ENCODE measurements at places on chromosomes 2 and 18. TPM values are rescaled to one million over a fixed set of nuclear protein-coding genes. Genes with fewer than 3 reads are reported as not detected.

GRCh38 chr18:43634994-43635393, 357.7 kb upstream of the SYT4 start:
- DNase-seq, result no peak

- peak; percentile 65 for DNase-seq
Observed at GRCh38 chr2:215269397-215270117, 42.3 kb upstream of the ATIC start.

- DNase-seq, result no peak
Observed at GRCh38 chr18:48694295-48694694, 155.5 kb downstream of the CTIF start.

DNA sequence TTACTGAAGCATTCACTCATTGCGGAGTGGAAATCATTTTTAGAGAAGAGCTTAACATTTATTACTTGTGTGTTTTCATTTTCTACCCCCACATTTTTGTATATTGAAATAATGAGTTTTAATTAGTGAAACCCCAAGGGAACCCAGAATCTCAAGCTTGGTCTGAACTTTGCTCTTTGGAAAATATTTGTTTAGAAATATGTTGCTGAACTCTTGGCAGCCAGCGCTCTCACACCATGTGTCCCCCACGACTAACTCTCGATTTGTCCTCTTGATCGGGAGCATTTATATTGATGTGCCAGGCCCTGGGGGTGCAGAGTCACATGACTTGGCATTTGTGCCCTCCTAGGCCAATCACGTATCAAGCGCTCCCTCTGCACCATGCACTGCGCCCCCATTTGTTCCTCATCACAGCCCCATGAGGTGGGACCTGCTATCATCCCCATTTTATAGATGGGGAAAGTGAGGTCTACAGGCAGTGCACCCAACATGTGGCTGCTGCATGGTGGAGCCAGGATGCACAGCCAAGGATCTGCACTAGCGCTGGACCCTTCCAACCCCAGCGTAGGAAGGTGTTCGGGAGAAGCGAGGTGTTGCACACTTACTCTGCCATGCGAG, 149.7 kb downstream of the NCK2 start:
- DNase-seq, result no peak

GRCh38 chr2:139403948-139404347, 623.8 kb upstream of the NXPH2 start:
- DNase-seq, result no peak

DNA sequence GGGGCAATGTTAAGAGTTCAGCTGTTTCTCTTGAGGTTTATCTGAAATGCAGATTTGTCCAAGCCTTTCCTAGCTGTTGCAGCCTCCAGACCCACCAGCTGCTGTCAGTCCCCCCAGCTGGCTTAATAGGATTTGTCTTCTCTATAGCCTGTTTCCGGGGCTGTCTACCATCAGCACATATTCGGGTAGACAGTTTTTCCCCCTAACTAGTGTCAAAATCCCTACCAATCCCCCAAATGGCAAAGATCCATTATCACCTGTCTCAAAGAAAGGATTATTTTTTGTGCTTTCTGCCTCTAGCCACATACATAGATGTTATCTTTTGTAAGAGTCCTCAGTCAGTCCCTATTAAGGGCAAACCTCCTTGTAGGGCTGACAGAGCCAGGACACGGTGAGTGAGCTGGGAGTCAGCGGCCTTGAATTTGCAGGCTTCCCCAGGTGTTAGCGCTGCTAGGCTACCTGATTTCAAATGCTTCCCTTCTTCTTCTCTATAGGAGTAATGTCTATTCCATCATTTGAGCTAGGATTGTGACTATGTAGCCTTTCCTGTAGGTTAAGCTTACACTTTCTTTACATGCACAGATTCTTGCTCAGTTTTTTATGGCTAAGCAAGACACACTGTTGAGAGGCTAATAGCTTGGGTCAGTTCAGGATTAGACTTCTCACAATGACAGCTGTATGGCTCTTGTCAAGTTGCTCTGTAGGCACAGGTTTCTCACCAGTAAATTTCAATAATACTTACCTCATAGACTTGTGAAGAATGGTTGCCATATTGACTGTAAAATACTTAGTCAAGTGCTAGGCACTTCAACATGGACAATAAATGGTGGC, 171.1 kb upstream of the UNC80 start:
- DNase-seq, result no peak

Gene FASTKD1
- polyA plus RNA-seq, result 34.1 TPM

Gene PDE1A
- 19.7 TPM for polyA plus RNA-seq
